GM12892 (cell line): ENCODE measurements at places on chromosomes 2 and 18.

- DNase-seq: no peak
Measured at GRCh38 chr2:147792966-147793617, 51.7 kb upstream of the ACVR2A start.

- DNase-seq: no peak
Measured at GRCh38 chr2:68438455-68439303, 28.4 kb downstream of the FBXO48 start.

DNA sequence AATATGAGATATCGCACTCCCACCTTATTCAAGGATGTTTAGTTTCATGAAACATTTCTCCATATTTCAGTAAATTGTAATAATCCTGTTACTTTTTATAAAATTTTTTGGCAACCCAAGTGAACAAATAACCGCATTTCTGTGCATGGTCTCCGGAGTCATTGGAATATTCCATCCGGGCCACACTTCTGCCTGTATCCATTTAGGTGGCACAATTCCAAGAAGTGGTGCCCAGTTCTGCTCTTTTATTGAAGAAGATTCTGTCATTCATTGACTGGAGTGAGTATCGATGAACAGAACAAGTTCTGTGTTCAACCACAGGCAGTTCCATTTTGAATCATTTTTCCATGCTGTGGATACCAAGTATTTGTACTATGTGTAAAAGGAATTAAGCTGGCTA lies 26.6 kb upstream of the ICOS start:
- DNase-seq: no peak

DNA sequence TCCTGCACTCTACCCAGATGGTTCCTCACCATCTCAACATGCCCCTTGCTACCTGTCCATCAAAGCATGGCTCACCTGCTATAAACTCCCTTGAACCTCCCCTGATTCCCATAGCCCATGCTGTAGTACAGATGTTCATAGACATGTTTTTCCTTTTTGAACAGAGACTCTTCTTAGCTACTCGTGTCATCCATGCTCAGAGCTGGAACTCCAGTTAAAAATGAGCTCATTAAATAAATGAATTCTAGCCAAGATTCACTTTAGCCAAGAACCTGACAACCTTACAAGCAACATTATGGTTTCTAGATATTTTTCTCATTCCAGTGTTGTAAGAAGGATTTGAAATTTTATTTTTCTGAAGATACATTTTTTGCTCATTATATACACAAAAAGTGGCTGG lies 65.0 kb downstream of the SCG2 start:
- no peak for DNase-seq

- DNase-seq: no peak
Measured at GRCh38 chr2:227339098-227339599, 14.1 kb downstream of the MFF start.

- DNase-seq: no peak
Measured at GRCh38 chr2:232926431-232926939, 56.4 kb downstream of the SNORC start.

GRCh38 chr2:23335550-23335949 lies 49.4 kb upstream of the KLHL29 start:
- no peak for DNase-seq

- no peak for DNase-seq
Measured at GRCh38 chr18:66995270-66995669, 391.4 kb upstream of the CDH19 start.

DNA sequence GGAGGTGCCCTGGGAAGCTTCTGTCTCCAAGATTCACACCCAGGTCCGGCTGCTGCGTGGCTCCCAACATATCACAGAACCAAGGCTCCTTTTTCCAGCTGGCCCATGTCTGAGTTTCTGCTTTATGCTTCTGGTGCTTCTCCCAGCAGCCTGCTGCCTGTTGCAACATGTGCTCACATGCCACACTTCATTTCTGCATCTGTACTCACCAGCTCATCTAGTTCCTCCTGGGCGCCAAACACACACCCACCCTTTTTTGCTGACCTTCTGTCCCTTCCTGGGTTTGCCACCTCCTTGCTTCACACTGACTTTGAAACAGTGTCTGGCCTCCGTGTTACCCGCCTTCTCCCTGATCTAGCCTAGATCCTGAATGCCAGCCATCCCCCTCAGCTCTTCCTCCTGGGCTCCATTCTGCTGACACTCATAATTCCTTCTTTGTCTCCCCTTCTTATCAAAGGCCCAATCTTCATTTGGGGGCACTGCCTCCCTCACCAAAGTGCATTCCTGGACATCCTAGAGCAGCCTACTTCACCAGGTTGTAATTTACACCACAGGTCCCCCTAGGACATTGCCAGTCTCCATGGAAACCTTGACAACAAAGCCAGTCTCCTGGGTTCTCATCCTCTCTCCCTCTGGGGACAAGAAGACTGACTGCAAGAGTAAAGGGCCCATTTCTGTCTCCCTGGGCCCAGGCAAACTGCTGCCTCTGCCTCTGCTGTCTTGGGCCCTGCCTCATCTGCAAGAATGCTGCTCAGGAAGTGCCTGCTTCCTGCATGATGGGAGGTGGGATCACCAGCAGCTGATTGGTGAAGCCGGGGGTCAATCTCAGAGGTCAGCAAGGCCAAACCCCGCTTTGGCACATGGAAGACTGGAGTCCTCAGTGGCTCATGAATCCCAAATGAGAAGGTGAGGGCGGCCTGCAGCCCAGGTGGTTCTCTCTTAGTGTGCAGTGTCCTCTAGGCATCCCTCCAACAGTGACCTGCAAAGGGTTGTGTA lies 13.9 kb upstream of the PROM2 start:
- no peak for DNase-seq

DNA sequence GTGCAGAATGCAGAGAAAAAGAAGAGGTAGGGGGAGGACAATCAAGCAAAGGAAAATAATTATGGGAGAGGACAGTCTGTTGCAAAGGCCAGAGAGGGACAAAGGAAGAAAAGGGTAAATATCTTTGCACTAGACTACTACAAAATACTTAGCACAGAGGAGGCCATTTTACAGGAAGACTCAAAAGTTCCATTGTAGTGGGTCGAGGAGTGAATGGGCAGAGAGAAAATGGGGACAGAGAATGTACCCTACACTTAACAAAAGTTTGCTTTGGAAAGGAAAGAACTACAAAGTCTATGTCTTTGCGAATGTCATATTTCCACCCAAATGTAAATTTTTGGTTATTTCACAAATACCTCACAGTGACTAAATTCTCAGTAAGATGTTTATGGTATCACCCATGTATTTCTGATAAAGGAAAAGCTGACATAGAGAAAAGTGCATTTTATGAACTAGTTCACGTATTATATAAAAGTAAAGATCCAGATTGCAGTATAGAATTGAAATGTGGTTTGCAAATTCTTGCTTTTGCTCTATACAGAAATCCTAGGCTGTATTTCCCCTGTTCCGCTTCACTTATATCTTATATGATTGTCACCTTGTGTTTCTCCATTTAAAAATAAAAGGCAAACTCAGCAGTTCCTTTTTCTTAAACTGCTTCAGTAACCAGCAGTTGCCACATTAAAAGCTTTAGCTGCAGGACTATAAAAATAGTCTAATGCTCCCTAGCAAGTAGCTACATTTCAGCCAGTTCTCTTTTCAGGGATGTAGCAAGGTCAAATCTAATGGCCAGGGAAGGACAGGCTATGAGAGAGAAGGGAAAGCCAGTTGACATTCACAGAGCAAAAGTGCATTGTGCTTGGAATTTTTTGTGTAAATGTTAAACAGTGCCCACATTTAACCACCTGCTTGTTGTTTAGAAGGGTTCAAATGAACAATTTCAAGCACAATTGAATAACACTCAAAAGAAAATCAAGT lies 79.7 kb upstream of the CYTIP start:
- DNase-seq: no peak

DNA sequence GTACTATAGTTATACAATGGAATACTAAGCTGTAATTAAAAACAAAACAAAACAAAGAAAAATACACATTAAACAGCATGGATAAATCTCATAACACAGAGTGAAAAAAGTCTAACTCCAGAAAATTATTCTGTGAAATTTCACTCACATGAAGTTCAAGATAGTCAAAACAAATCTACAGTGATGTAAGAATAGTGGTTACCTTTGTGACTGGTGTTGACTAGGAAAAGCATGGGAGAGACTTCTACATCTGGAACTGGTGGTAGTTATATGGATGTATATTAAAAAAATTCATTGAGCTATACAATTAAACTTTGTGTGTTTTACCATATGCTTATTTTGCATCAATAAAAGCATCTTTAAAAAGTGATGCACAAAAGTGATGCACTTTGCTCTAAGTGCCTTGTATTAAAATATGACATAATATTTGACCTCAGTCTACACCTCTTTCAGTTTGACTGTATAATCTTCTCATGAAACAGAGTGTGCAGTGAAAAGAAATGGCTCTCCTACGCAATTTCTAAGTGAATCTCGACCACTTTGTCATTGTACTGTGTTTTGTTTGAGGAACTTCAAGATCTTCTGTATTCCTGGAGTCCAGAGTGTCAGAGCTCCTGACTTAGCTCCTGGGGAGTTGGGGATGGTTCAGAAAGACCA lies 28.0 kb downstream of the STAT4 start:
- DNase-seq: no peak

DNA sequence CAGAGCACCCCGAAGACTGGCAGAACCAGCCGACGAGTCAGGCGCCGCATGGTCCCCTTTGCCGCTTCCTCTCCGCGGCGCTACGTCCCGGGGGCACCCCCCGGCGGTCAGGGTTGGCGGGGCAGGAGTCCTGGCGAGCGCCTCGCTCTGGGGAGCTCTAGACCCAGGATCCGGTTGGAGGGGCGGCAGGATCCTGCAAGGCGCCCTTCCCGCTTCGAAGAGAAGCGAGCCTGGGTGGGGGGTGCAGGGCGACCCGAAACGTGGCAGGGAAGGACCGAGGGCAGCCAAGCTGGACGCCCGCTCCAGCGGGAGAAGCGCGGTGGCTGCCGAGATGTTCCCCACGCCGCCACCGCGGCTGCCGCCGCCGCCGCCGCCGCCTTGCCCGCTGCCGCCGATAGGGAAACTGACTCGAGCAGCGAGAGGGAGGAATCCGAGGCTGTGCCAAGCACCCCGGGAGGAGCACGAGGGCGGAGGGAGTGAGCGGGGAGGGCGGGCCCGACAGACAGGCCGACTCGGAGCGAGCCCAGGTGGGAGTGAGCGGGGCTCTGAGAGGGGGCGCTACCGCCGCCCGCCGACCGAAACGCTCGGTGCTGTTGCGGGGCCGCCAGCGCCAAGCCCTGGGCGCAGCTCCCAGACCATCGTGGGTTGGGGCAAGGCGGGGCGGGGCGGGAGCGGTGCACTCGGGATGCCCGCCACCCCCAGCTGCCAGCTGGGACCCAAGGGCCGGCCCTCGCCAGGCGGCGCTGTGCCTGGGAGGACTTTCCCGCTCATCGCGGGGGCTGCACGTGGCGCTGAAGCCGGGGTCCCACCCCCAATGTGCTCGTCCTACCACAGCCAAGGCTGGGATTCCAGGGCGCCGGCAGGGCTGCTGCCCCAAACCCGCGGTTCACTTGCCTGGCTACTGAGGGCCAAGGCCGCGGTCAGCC lies at the start of gene GALNT14:
TSS of gene GALNT14 (minus strand) at position 404 of the 926 bp plus-strand sequence. CDS start at position 50, 354 bp downstream.
- peak; percentile 56 for DNase-seq

- no peak for DNase-seq
Measured at GRCh38 chr2:162579169-162579568, 235.2 kb downstream of the GCA start.

DNA sequence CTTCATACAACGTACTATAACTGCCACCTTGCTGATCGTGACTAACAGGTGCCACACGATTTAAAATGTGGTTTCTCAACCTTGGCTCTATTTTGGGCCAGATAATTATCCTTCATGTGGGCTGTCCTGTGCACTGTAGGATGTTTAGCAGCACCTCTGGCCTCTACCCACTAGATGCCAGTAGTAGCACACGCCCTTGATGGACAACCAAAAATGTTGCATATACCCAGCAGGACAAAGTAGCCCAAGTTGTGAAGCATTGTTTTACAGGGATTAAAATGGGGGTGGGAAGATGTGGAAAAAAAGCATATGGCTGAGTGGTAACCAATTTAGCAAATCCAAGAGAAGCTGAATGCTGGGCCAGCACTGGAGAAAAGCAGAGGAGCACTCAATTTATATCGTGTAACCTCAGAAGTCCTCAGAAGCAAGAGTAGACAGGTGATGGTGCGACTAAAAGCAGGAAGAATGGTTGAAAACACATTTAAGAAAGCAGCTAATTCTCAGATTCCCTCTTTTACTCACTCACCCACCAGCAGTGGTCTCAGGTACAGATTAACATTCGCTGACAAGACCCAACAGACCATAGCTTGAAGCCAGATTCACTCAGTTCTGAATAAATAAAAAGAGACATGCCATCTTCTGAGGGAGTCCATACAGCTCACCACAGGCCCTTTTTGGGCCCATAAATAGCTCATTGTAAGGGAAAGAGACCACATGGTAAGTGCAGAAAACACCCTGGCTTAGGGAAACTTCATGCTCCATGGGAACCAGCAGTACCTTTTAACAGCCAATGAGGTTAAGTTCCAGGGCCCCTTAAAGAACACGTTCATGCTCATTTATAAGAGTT lies 50.6 kb downstream of the RAPH1 start:
- DNase-seq: no peak

- DNase-seq: no peak
Measured at GRCh38 chr2:221844212-221845020, 272.3 kb upstream of the EPHA4 start.

DNA sequence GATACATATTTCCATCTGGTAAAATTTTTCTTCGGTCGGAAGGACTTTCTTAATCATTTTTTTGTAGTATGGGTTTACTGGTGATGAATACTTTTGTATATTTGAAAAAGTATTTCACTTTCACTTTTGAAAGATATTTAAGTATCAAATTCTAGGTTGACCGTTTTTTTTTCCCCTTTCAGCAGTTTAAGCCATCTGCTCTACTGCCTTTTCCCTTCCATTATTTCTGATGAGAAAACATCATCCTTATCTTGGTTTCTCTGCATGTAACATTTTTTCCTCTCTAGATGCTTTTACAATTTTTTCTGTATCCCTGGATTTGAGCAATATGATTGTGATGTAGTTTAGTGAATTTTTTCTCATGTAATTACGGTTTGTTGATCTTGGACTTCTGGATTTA lies 87.0 kb downstream of the MTX2 start:
- no peak for DNase-seq

DNA sequence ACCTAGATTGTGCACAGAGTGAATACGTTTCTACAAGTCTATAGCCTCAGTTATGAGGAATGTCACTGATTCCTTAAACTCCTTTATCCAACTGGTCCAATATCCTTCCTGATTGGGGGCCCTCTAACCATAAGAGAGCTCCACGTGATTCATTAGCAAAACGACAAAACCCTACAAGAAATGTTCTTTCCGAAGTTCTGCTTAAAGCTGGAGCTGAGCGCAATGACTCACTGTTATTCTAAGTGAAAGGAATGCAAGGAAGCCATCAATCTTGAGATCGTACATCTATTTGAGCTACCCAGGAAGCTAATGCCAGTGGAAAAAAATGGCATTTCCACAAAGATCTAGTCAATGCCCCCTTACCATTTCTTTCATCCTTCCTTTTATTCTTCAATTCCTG lies 354.9 kb upstream of the CDH20 start:
- no peak for DNase-seq

- no peak for DNase-seq
Measured at GRCh38 chr2:168633200-168633599, 169.2 kb upstream of the NOSTRIN start.

- DNase-seq: no peak
Measured at GRCh38 chr2:162487816-162488215, 143.9 kb downstream of the GCA start.
